NCI-H446 (cell line): ENCODE measurements at places on chromosomes 1 and 21.

DNA sequence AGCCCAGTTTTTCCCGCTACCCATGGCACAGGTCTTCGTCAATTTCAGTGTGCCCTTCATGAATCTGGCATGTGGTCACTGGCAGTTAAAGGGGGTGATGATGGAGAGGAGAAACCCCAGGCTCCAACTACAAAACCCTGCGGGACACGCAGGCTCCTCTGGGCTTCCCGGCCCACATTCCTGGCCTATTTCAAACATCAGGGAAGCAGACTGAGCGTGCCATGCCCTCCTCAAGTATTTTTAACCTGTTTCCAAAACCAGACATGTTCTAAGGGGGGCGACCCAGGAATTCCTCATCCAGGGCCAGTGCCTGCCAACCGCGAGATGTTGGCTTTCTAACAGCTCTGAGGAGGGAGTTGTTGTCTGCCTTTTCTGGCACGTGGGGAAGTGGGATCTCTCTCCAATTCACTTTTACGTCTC, 85.1 kb downstream of the CAPZB start:
- peak; percentile 40 for DNase-seq

- no peak for DNase-seq
Measured at GRCh38 chr1:96598416-96599168, 123.0 kb upstream of the PTBP2 start.

DNA sequence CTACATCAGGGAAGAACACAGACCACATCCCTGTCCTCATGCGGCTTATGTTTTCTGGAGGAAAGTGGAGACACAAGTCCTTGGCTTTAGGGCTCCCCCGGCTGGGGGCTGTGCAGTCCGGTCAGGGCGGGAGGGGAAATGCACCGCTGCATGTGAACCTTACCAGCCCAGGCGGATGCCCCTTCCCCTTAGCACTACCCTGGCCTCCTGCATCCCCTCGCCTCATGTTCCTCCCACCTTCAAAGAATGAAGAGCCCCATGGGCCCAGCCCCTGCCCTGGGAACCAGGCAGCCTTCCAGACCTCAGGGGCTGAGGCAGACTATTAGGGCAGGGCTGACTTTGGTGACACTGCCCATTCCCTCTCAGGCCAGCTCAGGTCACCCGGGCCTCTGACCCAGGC, 45.5 kb downstream of the TNNT2 start:
- DNase-seq: no peak

DNA sequence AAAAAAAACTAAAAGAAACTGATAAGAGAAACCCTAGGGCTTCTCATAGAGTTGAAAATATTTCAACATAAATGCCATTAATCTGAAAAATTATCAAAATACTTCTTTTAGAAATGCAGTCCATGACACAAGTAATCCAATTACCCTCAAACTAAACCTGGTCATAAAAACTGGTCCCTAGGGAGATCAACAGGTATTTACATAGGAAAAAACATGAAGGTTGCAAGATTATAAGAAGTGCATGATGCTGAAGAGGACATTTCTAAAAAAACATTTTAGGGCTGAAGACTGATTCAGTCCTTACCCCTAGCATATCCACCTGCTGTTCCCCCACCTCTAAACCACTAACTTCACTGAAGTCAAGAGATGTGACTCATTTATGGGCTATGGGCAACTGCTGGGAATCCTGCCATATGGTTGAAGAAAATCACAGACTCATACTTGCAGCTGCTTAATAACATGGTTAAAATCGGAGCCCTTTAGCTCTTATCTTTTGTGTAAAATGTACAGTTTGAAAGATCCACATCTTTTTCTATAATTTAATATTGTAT, 131.0 kb upstream of the RUNX1 start:
- DNase-seq: no peak

GRCh38 chr1:204451352-204452124, 39.9 kb upstream of the PPP1R15B start:
- DNase-seq: no peak

DNA sequence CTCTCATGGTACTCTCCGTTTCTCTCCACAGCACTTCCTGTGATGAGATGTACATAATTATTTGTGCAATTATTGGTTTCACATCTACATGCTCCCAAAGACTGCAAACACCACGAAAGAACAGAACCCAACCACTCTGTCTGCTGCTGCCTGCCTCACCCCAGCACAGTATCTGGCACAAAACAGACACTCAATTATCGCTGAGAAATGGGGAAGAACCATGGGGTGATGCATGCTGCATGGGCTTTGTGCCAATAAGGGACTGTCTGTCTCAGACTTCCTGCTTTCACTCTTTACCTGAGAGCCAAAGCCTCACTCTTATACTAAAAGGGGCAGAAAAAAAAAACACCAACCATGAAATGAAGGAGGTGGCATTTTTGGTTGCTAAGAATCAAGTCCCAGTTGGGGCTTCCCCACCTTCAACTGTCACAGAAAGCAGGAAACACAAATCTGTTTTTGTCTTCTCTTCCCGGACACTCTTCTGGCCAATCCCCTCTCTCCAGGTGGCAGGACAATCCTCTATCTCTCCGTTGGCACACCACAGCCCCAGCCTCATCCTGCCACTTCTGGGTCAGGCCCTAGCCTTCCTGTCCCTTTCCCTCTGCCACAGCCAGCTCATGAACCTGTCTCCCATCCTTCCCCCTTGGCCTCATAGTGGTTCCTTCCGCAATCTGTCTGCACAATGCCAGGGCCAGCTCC, 82.0 kb downstream of the TGFBR3 start:
- no peak for DNase-seq

GRCh38 chr1:207309745-207310273, 11.7 kb upstream of the CD55 start:
- DNase-seq: no peak

DNA sequence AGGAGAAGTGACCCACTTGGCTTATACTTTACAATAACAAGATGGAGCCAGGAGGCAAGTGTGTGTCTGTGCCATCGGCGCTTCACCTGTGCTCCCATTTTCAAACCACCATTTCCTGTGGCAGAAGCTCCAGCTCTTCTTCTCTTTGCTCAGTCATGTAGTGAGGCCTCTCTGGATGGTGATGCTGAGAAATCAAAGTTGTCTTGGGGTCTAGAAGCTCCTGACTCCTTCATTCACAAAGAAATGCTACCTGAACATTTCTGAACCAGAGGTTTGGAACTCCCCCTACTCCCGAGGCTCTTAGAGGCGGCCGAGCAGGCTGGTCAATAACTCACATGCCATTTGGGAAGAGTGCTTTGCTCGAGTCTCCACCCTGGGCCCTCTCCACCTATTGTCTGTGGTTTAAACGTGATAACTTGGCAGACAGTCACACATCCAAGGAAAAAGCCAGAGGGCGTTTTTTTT, 18.0 kb downstream of the SLAMF1 start:
- no peak for DNase-seq

- DNase-seq: no peak
Measured at GRCh38 chr1:43481491-43481890, 27.8 kb upstream of the HYI start.

GRCh38 chr1:54229281-54229891, 29.4 kb downstream of the MRPL37 start:
- DNase-seq: peak; percentile 39

GRCh38 chr1:58779801-58780382, 4.0 kb downstream of the JUN start:
- DNase-seq: peak; percentile 63

DNA sequence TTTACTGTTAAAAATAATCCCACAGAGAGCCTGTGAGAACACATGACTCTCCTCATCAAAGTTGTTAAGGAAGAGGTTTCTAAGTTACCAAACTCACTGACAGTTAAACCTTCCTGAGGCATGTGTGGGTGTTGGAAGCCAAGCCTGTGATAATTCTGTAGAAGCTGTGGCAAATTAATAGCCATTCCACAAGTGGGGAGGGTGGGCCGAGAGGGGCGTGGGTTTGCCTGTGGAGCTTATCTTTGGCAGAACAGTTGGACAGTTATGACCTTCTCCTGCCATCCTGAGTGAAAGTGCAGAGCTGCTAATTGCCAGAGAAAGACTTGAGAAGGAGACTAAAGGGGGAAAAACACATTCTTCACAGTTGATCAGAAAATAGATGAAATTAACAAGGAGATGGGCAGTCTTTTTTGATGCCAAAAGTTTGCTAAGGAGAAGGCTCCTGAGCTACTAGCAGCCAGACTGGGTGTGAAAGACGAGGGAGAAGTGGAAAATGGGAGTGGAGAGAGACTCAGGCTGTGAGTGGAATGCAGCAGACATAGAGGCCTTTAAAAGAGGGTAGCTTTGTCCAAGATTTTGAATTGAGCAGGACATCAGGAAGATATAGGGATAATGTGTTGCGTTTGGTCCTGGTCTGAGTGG, 1.6 kb upstream of the PLA2G2C start:
- DNase-seq: no peak

DNA sequence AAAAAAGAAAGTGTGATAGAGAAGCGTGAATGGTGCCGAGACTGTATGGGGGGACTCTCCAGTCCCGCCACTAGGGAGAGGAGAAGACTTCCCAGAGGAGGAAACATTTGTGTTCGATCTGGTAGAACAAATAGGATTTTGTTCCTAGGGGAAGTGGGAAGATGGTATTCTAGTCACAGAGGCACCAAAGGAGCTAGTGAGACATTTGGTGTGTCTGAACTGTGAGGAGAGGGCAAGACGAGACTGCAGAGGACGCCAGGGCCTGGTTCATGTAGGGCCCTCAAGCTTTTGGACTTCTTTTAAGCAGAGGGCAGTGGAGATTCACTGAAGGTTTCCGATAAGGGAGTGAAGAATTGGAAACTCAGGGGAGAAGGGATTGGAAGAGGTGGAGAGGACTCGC, 2.9 kb downstream of the BTBD19 start:
- DNase-seq: no peak

GRCh38 chr1:6414443-6414844, 5.3 kb downstream of the HES2 start:
- no peak for DNase-seq

- DNase-seq: no peak
Measured at GRCh38 chr1:90879281-90879680, 142.6 kb downstream of the ZNF644 start.

DNA sequence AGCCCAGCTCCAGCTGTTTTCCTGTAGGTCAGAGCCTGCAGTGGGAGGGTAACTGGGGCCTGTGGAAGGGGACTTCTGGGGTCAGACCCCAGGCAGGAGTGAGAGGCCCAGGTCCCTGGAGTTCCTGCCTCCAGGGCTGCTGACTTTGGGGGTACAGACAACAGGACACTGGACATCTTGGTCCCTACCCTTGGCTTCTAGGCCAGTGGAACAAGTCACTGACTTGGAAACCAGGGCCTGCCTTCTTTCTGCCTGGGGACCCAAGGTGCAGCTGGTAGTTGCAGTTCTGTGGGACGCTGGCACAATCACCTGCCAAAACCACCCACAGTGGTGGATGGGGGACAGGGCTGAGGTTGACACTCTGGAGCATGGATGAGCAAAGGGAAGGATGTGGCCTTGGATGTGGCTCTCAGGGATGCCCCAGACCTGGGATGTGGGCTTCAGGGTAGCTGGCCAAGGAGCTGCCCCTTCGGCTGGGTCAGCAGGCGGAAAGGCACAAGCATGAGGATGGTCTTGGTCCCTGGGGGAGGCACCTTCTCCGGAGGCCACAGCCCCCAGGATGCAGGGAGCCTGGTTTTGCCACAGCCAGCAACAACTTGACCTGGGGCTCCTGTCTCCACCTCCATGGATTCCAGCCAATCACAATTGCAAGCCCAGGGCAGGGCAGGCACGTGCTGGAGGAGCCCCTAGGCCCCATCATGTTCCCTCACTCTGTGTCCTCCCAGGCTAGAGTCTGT, 5.8 kb downstream of the JMJD4 start:
- DNase-seq: no peak

GRCh38 chr1:224433041-224433691, 1.4 kb downstream of the WDR26 start:
- DNase-seq: peak; percentile 11

DNA sequence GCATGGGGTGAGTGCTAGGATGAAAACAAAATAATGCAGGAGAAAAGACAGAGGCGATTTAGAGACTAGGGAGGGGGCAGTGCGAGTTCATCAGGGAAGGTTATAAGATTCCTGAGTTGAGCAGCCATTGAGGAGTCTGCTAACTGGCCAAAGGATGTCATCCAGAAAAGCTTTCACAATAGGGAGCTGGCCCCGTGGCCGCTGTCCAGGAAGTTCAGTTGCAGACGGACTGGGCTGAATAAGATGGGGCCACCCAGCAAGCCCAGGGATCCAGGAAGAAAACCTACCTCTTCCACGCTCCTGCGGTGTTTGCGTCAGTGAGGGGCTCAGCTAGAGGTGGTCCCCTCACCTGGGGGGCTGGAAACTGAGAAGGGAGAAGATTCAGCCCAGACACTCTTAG, 4.0 kb upstream of the PKP1 start:
- DNase-seq: no peak

DNA sequence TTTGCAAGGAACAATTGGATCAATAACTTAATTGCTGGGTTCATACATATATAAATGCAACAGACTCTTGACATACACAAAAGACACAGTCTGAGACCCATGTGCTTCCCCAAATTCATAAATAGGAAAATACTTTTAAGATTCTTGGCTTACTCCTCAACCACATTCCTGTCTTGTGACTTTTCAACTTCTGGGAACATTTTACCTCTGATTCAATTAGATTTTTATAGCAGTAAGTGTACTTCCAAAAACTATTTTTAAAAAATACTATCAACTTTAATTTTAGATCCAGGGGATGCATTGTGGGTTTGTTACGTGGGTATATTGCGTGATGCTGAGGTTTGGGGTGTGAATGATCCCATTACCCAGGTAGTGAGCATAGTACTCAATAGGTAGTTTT, 406.7 kb downstream of the RPS6KC1 start:
- no peak for DNase-seq

- no peak for DNase-seq
Measured at GRCh38 chr1:51070011-51070410, 32.0 kb upstream of the C1orf185 start.

DNA sequence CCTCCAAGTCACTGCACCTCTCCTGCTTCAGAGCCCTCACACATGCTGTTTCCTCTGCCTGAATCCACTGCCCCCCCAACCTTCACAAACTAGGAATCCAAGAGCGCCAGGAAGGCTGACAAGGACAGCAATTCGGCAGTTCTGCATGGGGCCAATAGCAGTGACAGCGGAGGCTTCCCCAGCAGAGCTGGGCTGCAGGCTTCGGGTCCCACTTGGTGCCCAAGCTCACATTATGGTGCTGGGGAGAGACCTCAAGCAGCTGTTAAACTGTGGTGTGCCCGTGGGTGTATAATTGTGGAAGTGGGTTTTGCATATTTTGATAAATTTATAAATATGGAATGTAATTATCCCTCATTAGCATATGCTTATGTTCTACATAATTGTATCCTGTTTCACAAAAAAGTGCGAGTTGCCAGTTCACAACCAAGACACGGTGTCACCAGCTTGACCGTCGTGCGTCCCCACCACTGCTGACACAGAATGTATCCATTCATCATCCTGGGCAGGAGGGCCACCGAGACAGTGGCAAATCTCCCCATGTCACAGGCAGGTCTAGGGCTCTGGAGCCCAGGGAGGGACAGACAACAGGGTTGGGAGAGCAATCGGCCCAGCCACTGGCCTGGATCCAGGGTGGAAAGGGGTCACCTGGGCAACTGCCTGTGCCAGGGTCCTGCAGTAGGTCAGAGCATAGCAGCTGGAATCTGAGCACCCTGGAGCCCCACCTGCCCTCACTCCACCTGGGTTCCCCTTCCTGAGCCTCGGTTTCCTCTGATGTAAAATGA, 81.6 kb downstream of the MATN1 start:
- DNase-seq: no peak
